ENCODE measurements at places on chromosomes 1 and 21.

DNA sequence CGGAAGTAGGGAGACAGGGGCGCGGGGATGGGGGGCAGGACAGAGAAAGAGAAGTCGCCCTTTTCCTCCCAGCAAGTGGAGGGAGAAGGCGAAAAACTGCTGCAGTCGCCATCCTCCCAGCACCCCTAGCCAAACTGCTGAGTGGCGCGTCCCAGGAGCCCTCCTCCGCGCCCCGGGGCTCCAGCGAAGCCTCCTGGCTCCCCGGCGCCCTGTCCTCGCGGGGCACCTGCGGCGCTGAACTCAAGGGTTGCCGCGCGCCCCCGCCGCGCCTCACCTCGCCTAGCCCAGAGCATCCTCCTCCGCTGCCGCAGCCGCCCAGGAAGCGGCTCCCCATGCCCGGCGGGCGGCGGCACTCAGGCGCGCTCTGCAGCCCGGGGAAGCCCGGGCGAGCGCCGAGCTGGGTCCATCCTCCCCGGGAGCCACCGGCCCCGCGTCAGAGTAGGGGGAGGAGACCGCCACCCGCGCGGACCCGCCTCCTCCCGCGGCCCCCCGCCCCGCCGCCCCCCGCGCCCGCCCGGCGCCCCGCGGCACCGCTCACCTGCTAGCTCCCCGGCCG is at the start of gene DAB1:
DAB1 (minus strand) TSS at position 405 of the 556 bp plus-strand sequence. CDS start 133,030 bp downstream, outside the sequence.
- no peak for DNase-seq

GRCh38 chr1:7221826-7222694 is 436.8 kb downstream of the CAMTA1 start:
- no peak for DNase-seq

- no peak for DNase-seq
These were observed 24.6 kb downstream of the UBE4B start for GRCh38 chr1:10057343-10057742.

- no peak for DNase-seq
These were observed 43.0 kb downstream of the GALNT2 start for GRCh38 chr1:230109895-230110667.

DNA sequence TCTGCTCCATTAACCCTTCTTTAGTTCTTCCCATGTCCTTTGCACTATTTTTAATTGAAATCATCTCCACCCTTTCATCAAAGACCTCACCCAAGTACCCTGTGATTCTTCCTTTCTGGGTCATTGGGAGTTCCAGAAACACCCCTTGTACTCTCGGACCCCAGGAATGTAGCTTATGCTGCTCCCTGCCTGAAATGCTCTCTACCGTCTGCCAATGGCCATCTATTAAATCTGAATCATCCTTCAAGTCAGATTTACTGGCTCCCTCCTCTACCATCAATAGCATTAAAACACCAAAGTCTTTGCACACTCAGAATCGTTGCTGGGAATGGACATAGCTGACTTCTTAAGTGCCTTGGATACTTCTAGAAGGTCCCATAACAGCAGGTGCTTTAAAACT is 73.2 kb upstream of the GADD45A start:
- no peak for DNase-seq

DNA sequence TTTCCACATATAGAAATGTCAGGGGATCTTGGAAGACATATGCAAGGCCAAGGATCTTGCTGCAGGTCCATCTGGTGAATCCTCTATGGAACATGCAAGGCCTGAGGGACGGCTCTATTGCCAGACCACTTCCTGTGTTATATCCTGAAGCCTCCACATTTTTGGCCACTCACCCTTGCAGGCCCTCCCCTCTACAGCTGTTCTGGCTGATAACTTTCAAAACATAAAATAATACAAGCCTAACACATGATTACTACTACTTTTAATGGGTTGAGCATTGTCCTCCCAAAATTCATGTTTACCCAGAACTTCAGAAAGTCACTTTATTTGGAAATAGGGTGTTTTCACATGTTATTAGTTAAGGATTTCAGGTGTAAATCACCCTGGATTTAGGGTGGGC is 18.5 kb upstream of the LYPLAL1 start:
- DNase-seq: no peak

- DNase-seq: no peak
These were observed 22.9 kb upstream of the PLEKHO1 start for GRCh38 chr1:150126811-150127210.

DNA sequence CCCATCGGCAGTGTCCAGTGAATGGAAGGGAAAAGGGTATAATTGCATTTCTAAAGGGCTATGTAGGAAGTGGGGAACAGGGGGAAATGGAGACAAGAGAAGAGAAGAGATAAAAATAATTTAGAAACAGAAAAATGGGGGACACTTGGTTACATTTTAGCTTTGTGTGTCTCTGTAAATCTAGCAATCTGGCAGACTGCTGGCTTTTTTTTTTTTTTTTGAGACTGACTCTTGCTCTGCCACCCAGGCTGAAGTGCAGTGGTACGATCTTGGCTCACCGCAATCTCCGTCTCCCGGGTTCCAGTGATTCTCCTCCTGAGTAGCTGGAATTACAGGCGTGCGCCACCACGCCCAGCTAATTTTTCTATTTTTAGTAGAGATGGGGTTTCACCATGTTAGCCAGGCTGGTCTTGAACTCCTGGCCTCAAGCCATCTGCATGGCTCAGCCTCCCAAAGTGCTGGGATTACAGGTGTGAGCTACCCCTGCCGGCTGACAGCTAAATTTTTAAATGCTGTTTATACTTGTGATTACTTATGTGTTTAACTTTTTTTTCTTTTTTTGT is 53.4 kb downstream of the AGPAT3 start:
- DNase-seq: peak; percentile 11

- DNase-seq: no peak
These were observed 17.5 kb upstream of the IGFN1 start for GRCh38 chr1:201172999-201173610.

GRCh38 chr1:33626801-33627200 is 154.4 kb downstream of the ZSCAN20 start:
- DNase-seq: no peak

GRCh38 chr1:35115459-35116383 is 36.5 kb downstream of the ZMYM1 start:
- DNase-seq: no peak

DNA sequence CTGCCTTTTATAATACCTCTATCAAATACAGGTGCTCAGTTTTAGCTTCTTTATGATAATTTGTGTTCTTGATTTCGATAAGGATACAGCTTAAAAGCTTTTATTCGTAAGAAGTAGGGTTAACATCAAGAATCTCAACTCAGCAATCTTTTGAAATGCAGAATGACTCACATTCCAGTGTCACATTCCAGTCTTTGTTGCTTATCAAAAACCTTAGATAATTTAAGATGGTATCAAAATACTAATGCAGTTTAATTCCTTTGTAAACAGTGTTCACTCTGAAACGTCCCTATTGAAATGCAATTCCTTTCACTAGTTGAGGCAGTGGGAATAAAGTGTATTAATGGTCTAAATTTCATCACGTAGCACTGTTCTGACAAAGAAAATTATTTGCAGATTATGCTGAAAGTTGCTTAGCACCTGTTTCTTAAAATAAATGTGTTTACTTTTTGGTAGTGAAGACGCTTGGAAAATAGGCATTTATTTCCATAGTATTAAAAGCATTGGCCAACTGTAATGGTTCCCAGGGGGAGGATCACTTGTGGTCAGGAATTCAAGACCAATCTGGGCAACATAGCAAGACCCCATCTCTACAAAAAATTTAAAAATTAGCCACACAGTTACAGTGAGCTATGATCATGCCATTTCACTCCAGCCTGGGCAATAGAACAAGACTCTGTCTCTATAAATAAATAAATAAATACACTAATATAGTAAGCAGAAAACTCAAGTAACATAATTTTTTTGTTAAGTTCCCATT is 10.1 kb upstream of the CNN3 start:
- DNase-seq: no peak

GRCh38 chr1:22326372-22326915 is 125.2 kb upstream of the ZBTB40 start:
- peak; percentile 49 for DNase-seq

DNA sequence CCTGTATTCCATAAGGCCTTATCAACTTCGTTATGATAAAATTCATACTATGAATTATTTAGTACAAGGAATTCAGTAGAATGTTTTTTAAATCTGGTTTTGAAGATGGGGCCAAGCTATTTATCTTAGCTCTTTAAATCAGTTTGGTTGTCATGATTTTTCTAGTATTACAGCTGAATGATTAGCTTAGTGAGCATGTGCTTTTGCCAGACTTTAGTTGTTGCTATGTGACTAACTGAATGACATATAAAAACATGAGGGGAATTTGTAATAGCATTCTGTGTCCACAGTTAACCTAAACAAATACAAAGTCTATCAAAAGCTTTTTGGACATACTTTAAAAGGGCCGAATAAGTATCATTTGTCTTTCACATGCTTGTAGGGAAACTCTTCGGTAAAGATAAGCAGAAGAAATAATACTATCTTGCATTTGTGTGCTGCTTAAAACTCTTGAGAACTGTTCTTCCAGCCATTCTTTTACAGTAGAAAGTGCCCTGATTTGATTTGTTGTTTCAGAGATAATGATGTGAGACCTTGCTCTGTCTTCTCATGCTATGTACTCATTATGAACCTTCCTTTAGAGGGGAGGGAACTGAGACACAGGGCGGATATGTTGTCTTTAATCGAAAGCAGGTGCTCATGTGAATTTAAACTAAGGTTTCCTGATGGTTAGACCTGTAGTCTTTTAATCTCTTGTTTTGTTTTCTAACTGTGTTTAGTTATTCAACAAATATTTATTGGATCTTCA is 18.8 kb downstream of the NEK7 start:
- DNase-seq: no peak

DNA sequence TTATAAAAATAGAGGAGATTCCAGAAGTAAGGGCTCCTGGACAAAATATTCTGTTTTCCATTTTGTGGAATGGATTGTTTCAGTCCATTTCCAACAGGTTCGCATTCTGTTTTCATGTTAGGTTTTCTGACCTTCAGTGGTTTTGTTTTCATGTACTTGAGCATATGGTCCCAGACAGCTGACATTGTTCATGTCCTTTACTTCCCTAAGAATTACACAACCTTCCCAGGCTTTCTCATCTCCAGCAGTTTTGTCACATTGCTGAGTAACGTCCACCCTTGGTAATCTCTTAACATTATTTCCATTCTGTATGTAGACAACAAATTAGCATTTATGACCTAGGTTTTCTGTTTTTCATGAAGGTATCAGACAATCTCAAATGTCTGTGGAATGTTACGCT is 21.0 kb upstream of the ERRFI1 start:
- DNase-seq: no peak

Measured in chondrocyte (in vitro differentiated cells).